ENCODE measurements at places on chromosomes 3 and 15. TPM values are rescaled to one million over a fixed set of nuclear protein-coding genes. Genes with fewer than 3 reads are reported as not detected.

DNA sequence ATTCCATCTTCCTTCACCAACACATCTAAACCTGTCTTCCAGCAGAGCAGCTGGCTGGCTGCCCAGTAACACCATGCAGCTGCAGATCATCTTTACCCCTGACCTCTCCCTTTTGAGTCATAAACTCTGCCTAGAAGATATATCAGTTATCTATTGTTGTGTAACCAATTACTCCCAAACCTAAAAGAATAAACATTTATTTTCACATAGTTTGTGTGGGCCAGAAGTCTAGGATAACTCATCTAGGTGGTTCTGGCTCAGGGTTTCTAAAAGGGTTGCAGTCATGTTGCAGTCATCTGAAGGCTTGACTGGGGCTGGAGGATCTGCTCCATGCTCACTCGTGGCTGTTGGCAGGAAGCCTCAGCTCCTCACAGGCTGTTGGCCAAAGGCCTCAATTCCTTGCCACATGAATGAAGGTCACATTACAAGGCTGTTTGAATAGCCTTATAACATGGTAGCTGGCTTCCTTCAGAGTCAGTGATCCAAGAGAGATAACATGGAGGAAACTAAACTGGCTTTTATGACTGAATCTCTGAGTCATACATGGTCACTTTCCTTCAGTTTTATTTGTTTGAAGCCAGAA lies 92.8 kb downstream of the GOLIM4 start:
- DNase-seq, result no peak

GRCh38 chr3:48569400-48569799 lies 5.8 kb upstream of the UCN2 start:
- DNase-seq, result no peak

DNA sequence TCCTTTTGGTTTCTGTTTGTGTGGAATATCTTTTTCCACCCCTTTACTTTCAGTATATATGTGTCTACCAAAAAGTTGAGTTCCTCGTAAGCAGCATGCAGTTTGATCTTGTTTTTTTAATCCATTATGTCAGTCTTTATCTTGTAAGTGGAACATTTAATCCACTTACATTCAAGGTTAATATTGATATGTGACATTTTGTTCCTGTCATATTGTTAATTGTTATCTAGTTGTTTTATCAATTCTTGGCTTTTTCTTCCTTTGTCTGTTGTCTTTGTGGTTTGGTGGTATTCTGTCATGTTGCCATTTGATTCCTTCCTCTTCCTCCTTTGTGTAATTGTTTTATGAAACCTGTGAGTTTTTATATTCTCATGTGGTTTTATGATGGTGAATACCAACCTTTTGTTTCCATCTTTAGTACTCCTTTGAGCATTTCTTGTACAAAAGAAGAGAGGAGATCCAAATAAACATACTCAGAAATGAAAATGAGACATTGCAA lies 43.4 kb upstream of the XCR1 start:
- DNase-seq, result no peak

DNA sequence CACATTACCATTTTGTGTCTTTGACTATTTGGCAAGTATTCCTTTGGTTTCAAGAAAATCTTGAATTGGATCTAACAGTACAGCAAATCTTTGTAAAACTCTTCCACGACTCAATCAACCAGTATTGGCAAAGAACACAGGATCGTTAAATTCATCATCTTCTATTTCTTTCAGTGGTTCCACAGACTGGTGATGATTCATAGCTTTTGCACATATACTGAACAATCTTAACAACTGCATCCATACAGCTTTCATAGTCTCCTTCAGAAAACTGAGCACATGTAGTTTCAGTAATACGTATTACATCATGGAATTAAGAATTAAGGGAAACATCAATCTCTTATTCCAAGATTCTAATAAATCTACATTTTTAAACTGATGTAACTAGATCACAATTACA lies 91.6 kb upstream of the LIPC start:
- DNase-seq, result no peak

DNA sequence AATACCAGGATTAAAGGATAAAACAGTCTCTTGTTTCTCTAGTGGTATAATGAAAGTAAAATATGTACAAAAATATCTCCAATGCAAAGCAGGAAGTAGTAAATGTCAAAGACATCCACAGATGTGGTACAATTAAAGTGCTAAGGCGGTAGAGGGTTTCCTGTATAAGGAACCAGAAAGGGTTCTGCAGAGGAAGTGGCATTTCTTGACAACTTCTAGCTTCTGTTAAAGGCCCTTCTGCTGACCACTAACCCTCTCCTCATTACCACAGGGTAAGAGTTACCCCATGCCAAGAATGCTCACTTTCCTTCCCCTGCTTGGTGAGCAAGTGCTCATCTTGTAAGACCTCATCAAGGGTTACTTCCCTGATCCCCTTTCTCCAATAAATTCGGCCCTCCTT lies 883.6 kb upstream of the NR2F2 start:
- DNase-seq, result no peak

The EXD1 gene
- polyA plus RNA-seq, result 0.06 TPM

The ANKRD63 gene
- not detected for polyA plus RNA-seq

The CLRN1 gene
- polyA plus RNA-seq, result not detected
